ENCODE measurements at places on chromosomes 2 and 18. TPM values are rescaled to one million over a fixed set of nuclear protein-coding genes. Genes with fewer than 3 reads are reported as not detected.

The TDRD15 gene
- total RNA-seq: not detected

The DTYMK gene
- 3.7 TPM for total RNA-seq

The CNTNAP5 gene
- not detected for total RNA-seq

The AQP12B gene
- total RNA-seq: not detected

The ACADL gene
- total RNA-seq: not detected

The ROCK2 gene
- 4.1 TPM for total RNA-seq

The CHRNG gene
- total RNA-seq: not detected

The TRIM43 gene
- not detected for total RNA-seq

The AGFG1 gene
- 56.0 TPM for total RNA-seq

The RBFA gene
- 11.9 TPM for total RNA-seq

The TBR1 gene
- not detected for total RNA-seq

The RPRM gene
- 0.44 TPM for total RNA-seq

The SERPINE2 gene
- 2.8 TPM for total RNA-seq

The TFPI gene
- not detected for total RNA-seq

The MALT1 gene
- 67.9 TPM for total RNA-seq

The CD226 gene
- total RNA-seq: 20.1 TPM

The MYO7B gene
- 0.25 TPM for total RNA-seq

The GPAT2 gene
- 0.98 TPM for total RNA-seq

The EVX2 gene
- total RNA-seq: not detected

The GDF7 gene
- 0.06 TPM for total RNA-seq

The LAMA1 gene
- total RNA-seq: not detected

The CABYR gene
- total RNA-seq: 1.2 TPM

The ZNF804A gene
- total RNA-seq: not detected

The SLC19A3 gene
- not detected for total RNA-seq

The ZAP70 gene
- 487 TPM for total RNA-seq

The ELOA2 gene
- total RNA-seq: not detected

The SOX11 gene
- not detected for total RNA-seq

The EGR4 gene
- 0.22 TPM for total RNA-seq

The DPYSL5 gene
- total RNA-seq: not detected

The CROCC2 gene
- total RNA-seq: not detected

The TNS1 gene
- not detected for total RNA-seq

The SLC5A7 gene
- not detected for total RNA-seq

The STK11IP gene
- 31.5 TPM for total RNA-seq

The TMEM163 gene
- total RNA-seq: 0.19 TPM

The ERCC3 gene
- total RNA-seq: 46.4 TPM

The LAPTM4A gene
- 98.8 TPM for total RNA-seq

The OSBPL1A gene
- 1.3 TPM for total RNA-seq
